Stimulated activated CD8-positive, alpha-beta memory T cell treated with anti-CD3 and anti-CD28 coated beads, Interleukin-4, amount 100 ng/mL, for 1 hour (primary cell): ENCODE measurements at places on chromosomes 2 and 18.

DNA sequence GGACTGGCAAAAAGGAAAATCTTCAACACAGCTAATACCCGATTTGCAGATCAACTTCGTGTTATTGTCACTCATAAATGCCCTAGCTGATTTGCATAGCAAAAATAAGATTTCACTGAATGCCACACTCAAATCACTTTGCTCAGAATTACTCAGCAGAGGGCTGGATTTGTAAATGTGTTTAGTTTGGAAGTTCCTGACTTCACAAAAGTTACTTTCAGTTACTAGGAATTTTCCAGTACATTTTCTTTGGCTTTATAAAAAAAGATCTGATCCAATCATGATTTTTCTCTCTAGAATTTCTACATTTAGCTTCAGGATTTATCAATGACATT, 433.3 kb upstream of the ID2 start:
- DNase-seq, result no peak

GRCh38 chr18:49013961-49014604, 63.3 kb upstream of the SMAD7 start:
- DNase-seq, result no peak

DNA sequence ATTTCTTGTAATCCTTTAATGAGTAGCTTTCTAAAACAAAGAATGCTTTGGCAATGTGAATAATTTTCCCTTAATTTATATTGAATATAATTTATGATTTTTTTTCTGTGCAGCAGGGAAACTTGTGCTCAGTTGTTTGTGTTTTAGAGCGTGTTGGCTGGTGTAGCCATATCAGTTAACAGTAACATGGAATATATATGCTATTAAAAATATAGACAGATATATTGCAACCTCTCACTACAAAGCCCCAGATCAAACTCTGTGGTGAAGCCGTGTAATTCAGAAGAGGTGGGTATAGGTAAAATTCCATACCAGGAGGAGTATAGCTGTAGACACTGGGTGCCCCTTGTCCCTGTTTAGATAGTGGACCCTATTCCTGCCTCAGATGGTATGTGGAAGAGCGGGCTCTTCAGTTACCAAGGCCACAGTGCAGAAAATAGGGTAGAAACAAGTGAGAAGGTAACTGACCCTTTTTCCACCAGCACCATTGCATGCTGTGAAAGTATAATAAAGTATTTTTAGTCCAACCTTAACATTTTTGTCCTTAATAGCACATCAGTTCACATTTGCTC, 18.1 kb upstream of the RASGRP3 start:
- no peak for DNase-seq

DNA sequence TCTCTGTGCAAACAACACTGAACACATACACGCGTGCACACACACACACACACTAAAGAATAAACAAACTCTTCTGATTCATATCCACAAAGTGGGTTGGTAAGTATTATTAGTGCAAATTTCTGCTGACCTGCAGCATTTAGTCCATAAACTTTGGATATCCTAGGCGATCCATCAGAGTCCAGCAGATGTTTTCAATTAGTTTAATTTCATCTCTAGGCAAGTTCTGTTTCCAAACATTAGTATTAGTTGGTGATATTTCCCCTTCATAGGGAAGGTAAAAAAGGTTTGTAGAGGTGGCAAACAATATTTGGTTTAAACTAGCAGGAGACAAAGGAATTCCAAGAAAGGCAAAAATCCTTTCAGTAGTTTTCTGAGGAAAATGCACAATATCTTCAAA, 5.7 kb downstream of the DSEL start:
- no peak for DNase-seq

- no peak for DNase-seq
Measured at GRCh38 chr2:151106805-151107506, 154.7 kb downstream of the RBM43 start.

DNA sequence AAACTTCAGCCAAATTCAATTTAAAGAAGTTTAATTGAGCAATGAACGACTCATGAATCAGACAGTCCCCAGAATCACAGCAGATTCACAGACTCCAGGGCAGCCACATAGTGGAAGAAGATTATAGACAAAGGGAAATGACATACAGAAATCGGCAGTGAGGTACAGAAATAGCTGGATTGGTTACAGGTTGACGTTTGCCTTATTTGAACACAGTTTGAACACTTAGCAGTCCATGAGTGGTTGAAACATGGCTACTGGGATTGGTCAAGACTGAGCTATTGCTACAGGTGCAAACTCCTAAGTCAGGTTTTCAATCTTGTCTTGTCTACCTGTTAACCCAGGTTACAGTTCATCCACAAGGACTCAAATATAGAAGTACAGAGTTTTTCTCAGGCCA, 169.6 kb downstream of the DLGAP1 start:
- DNase-seq, result no peak

DNA sequence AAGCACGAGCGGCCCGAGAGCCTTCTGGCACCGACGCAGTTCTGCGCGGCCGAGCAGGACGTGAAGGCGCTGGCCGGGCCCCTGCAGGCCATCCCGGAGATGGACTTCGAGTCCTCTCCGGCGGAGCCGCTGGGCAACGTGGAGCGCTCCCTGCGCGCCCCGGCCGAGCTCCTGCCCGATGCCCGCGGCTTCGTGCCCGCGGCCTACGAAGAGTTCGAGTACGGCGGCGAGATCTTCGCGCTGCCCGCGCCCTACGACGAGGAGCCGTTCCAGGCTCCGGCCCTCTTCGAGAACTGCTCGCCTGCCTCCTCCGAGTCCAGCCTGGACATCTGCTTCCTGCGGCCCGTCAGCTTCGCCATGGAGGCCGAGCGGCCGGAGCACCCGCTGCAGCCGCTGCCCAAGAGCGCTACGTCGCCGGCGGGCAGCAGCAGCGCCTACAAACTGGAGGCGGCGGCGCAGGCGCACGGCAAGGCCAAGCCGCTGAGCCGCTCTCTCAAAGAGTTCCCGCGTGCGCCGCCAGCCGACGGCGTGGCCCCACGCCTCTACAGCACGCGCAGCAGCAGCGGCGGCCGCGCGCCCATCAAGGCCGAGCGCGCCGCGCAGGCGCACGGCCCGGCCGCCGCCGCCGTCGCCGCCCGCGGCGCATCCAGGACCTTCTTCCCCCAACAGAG, 70.4 kb downstream of the ARHGEF33 start:
- DNase-seq, result peak; percentile 22

DNA sequence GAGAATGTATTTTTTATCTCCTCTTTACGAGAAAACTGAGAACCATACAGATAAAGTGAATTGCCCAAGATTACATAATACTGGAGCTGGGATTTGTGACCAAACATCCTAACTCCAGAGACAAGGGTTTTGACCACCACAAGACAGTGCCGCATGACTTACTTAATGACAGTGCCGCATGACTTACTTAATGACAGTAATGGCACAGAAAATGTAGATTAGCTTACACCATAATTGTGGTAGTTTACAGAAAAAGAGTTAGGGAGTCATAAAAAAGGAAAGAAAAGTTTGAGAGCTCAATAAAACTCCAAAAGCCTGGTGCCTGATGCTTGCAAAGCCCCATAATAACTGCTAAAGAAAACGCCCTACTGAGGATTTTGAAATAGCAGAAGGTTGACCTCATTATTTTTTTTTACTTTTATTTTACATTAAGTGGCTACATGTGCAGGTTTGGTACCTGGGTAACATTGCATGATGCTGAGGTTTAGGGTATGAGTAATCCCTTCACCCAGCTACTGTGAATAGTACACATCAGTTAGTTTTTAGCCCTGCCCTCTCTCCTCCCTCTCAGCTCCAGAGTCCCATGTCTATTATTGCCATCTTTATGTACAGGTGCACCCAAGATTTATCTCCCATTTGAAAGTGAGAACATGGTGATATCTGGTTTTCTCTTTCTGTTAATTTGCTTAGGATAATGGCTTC, 310.0 kb upstream of the UBE2E3 start:
- DNase-seq, result no peak

DNA sequence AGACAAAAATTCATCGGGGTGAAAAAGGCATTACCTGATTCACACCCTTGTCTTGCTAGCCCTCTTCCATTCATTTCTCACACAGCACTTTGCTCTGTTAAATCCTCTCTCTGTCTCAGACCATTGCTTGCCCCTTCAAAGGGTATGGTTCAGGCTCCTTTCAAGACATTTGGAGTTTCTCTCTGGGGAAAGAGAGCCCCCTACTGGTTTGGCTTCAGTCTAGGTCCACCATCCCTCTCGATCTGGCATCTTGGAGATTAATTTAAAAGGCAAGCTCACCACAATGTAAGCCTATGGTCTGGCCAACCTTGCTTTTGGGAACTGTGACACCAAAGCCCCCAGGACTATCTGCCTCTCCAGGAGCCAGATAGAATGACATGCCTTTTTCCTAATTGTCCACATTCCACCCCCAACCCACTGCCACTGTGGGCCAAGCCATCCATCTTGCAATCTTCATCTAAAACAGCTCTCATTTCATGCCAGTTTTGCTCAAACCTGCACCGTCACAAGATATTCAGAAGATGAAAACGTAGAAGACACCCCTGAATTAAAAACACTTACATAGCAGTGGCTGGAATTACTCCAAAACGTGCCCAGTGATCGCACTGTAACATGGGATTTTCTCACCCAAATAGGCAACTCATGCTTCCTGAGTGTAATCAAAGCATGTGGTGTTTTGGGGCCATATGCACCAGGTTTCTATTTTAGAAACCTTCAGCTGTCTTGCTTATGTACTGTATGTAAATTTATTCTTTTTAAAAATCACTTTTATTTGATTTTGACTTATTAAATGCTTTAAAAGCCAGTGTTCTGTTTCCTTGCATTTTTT, 93.9 kb downstream of the FARSB start:
- no peak for DNase-seq

GRCh38 chr2:222174450-222174849, 124.3 kb downstream of the PAX3 start:
- DNase-seq, result no peak

DNA sequence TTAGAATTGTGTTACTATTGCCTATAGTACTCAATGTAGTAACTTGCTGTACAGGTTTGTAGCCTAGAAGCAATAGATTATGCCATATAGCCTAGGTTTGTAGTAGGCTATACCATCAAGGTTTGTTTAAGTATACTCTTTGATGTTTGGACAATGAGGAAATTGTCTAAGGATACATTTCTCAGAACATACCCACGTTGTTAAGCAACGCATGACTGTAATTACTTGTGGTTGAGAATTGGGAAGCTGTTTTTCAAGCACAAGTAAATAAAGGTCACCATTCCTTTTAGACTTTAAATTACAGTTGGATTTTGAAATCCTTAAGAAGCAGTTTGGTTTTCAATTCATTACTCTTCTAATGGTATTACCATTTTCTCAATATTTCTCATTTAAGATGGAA, 89.8 kb upstream of the KCNH7 start:
- DNase-seq, result no peak

GRCh38 chr2:27724905-27725701, 46.4 kb upstream of the MRPL33 start:
- DNase-seq, result no peak

DNA sequence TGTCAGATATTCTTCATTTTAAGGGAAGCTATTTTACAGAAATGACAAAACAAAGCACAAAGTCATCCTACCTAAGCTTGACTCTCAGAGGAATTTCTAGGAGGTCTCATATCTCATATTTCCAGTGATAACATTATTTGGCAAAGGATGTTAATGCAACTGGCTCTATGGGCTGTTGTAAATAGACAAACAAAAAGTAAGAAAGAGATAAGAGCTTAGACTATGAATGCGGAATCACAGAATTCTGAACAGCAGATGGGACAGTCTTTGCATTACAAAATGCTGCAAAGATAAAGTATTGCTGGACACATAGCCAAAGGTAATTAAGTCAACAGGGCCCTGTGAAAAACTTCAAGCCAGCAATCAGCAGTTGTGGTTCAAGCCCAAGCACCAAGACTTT, 23.9 kb downstream of the PIAS2 start:
- no peak for DNase-seq

DNA sequence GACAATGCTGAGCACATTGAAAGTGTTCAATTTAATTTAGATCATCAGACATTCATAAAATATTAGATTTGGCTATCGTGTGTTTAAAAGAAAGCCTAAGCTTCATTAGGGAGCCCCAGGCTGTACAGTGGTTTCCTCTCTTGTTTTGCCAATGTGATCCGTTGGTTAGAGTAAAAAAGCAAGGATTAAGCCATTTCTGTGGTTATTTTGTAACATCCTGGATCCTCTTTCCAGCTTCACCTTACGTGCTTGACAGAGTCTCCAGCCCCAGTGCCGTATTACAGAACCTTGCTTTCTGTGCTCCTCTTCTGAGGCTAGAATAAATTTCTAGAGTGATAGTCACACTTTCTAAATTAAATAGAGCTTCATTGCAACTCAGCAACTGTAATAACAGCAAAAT, 289.3 kb upstream of the LINC00305 start:
- DNase-seq, result no peak

GRCh38 chr2:173264151-173264550, 90.5 kb upstream of the CDCA7 start:
- no peak for DNase-seq
